Sigmoid colon (tissue), 7 donors: ENCODE measurements at places on chromosomes 1 and 21. TPM values are rescaled to one million over a fixed set of nuclear protein-coding genes. Genes with fewer than 3 reads are reported as not detected.

The ATAD3B gene
- total RNA-seq = 11.5 TPM

The GUCA2A gene
- total RNA-seq = 2.2 TPM

The MAB21L3 gene
- total RNA-seq = not detected

The RYR2 gene
- total RNA-seq = 10.7 TPM

DNA sequence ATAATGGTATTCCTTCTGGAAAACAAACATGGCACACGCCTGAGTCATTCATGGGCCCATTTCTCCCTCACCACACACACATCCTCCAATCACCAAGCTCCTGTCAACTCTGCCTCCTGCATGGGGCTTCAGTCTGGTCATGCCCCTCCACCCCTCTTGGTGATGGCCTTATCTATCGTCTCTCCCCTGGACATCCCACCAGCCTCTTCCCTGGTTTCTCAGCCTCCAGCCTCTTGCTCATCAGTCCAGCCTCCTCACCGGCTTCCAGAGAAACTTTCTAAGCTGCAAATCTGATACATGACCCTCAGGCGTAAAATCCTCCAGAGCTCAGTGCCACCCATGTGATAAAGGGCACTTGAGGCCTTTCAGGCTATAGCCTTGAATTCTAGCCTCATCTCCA lies 243.9 kb downstream of the FOXD2 start:
- DNase-seq = peak; percentile 17

GRCh38 chr1:91501523-91501851 lies 836 bp downstream of the CDC7 start:
- no peak for DNase-seq

- DNase-seq = peak; percentile 34
These were observed 13.0 kb downstream of the KRTCAP2 start for GRCh38 chr1:155160128-155160527.

DNA sequence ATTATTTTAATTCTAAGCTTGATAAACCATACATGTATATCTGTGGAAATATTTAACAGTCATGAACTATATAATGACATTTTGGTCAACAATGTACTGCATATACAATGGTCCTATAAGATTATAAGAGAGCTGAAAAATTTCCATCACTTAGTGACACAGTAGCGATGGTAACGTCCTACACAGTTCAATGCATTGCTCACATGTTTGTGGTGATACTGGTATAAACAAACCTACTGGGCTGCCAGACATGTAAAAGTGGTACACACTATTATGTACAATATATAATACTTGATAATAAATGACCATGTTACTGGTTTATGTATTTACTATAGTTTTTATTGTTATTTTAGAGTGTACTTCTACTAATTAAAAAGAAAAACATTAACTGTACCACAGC lies 841.9 kb downstream of the LTN1 start:
- DNase-seq = no peak

DNA sequence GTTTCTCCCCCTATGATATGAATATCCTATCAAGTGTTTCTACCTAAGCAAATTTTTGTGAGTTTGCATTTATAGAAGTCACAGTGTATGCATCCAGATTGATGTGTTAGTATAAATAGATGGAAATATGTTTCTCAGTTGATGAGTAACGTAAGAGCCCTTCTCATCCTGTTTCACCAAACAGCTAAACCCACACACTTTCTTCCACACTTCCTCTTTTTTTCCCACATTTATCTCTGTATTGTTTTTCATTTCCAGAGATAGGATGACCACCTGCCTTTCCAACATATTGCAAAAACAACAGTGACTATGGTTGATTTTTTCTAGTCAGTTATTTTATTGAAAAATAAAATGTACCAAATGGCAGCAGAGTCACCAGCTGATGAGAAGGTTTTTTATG lies 490.1 kb downstream of the NEGR1 start:
- DNase-seq = no peak

GRCh38 chr21:44377922-44378645 lies 24.7 kb downstream of the TRPM2 start:
- no peak for DNase-seq

- DNase-seq = no peak
These were observed 127.7 kb downstream of the EDEM3 start for GRCh38 chr1:184627007-184627341.

DNA sequence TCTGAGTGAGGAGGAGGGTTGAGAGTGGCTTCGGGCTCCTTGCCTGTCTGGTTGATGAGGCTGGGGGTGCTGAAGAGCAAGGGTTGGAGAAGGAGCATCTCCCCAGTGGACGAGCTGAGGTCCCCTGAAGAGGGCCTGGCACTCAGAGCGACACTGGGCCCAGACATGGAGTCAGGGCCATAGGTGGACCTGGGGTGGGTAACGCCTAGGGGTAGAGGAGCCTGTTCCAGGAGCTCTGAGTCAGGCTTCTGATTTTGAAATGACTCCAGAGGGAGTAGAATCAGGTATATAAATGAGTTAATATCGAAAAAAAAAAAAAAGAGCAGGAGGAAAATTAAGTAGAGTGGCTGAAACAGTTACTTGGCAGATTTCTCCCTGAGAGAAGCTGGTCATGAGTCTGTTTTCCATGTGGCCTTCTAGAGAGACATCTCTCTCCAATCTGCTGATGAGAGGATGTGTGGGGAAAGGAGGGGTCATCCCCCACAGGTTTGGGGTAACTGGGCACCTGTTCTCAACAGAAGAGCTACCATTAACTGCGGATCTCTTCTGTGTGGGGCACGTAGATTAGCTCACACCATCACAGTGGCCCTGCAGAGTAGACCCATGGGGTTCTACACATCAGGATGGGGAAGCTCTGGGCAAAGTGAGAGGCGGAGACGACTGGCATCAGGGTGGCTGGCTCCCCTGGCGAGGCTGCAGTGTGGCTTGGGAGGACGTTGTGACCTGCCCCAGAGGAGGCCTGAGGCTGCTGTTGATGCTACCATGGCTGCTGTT lies 115.5 kb downstream of the DHRS3 start:
- no peak for DNase-seq

- no peak for DNase-seq
These were observed 211.9 kb downstream of the AKT3 start for GRCh38 chr1:243638186-243638585.

DNA sequence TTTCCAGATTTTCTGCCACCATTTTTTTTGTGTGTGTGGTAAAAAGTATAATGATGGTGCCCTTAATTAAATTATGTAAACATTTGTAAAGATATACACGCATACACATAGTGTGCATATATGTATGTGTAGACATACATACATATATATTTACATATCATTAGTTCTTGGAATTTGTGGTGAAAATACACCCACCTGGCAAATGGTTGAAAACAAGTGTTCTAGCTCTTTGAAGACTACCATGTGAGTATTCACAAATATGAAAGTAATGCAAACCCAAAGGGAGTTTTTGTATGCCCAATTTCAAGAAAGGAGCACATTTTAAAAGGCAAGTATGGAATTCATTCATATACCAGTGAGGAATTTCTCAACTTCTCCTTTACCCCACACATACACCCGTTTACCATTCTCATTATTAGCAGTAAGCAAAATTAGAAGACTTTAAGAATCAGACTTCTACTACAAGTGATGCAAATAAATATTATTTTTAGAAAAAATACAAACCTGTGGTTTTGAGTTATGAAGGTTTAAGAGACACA lies 8.0 kb downstream of the RABGAP1L start:
- no peak for DNase-seq

DNA sequence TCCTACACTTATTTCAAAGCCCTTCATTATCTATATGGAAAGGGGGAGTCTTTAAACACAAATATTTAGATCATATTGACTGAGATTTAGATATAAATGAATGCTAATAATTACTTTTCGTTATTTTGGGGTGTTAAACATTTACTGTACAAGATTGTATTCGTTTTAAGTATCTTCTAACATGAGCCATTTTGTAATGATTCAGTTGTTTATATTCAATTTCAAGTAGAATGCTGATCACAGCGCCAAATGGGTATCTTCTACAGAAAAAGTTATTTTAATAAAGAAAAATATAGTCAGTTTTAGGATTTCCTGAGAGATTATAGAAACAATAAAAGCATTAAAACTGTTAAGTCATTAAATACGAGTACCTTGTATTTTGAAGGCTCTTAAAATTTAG lies 104.5 kb upstream of the HNRNPU start:
- DNase-seq = no peak

GRCh38 chr1:179707406-179707805 lies 35.7 kb upstream of the FAM163A start:
- DNase-seq = no peak

- no peak for DNase-seq
These were observed 4.4 kb downstream of the SELENON start for GRCh38 chr1:25804244-25804963.

DNA sequence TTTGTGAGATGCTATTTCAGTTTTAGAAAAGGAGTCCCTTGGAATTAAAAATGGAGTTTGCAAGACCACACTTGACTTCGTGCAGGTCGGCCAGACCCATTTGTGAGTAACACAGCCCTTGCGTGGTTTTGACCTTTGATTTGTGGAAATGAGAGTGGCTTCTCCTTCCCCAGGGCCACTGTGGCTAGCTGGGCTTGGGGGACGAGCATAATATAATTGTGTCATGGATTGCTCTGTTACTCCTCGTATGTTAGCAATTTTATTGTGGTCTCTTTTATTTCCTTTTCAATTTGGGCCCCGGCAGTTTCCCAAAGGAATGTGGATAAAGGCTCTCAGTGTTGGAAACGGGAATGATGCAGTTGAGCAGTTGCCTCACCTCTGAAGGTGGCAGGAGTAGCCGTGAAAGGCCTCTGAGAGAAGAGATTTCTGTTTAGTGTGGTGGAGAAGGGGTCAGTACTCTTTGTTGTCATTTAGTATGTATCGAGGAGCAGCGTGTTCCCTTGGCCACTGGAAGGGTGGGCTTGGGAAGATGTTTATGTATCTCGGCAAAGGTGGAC lies 194.6 kb downstream of the PBX1 start:
- DNase-seq = no peak

DNA sequence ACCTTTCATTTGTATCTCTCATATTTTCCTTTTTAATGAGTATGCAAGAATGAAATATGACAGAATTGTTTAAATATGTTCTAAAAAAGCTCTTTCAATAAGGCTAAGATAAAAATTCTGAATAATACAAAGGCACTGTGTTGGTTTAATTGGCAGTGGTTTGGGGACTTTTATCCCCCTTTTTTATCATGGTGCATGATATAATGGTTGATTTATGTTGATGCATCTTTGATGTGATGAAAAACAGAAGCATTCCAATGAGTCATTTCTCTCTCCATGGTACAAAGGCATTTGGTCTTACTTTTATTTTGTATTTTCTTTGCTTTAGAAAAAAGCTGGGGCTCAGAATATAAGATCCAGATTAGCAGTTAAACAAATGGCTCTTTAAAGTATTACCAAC lies 127.2 kb upstream of the GREM2 start:
- DNase-seq = no peak

- no peak for DNase-seq
These were observed 95.3 kb upstream of the DISP3 start for GRCh38 chr1:11383553-11384169.

- no peak for DNase-seq
These were observed 29.1 kb downstream of the LAMC2 start for GRCh38 chr1:183215076-183215720.

DNA sequence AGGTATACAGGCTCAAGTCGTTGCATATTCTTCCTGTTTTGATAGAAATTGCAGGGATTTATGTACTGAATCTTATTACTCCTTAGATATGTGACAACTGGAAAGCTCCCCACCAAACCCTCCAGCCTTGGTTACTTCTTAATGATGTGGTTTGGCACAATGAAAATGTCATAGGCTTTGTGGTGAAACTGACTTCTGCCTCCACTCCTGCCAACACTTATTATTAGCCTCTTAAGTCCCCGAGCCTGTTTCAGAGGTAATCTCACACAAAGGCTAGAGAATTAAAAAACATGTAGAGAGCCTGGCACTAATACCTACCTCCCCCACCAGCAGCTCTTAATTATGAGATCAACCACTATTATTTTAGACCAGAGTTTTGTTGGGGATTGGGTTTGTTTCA lies 4.2 kb downstream of the COX20 start:
- no peak for DNase-seq

DNA sequence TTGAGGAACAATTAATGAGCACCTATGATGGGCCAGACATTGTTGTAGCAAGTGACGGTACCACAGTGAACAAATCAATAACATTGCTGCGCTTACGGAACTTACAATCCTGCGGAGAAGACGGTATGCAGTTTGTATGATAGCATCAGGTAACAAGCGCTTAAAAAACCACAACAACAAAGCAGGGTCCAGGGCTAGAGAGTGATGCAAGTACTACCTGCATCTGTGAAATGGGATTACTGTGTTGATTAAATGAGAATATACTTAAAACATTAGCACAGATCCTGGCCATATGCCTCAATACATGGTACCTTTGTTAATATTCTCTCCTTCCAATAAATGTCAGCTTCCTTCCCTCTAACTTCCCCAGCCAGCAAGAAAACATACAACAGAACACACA lies 110.6 kb upstream of the ADAR start:
- DNase-seq = no peak

- no peak for DNase-seq
These were observed 68.8 kb upstream of the KCNJ15 start for GRCh38 chr21:38188037-38188436.
